Stimulated activated CD4-positive, alpha-beta T cell treated with anti-CD3 and anti-CD28 coated beads, Interleukin-4, amount 100 ng/mL, for 24 hours (primary cell): ENCODE measurements at places on chromosomes 16 and 17.

DNA sequence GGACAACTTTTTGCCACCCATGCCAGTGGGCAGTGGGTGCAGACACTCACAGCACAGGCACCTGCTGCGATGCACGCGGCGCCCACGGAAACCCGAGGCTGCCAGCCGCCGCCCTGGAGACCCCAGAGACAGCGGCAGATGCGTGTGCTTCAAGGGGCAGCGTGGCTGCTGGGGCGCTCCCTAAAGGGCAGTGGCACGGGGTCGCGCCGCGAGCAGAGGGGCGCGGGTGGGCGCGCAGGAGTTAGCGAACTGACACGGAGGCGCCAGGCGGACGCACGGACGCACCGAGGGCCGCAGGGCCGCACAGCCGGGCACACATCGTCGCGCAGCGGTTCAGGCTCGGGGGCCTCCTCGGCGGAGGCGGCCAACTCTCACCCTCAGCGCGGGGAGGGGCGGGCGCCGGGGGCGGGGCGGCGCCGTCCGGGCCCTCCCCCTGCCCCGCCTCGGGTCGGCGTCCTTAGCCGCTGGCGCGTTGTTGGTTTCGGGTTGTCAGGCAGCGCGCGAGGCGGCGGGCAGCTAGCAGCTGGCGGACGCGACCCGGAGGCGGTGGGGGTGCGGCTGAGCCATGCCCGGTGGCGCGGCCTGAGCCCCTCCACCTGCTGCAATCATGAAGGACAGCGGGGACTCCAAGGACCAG, at the start of gene KIF19:
KIF19 (plus strand) TSS at position 484 of the 637 bp plus-strand sequence; CDS start at position 608, 124 bp downstream.
- peak; percentile 43 for DNase-seq

- DNase-seq: no peak
Measured at GRCh38 chr17:82935966-82936767, 96.3 kb upstream of the ZNF750 start.

DNA sequence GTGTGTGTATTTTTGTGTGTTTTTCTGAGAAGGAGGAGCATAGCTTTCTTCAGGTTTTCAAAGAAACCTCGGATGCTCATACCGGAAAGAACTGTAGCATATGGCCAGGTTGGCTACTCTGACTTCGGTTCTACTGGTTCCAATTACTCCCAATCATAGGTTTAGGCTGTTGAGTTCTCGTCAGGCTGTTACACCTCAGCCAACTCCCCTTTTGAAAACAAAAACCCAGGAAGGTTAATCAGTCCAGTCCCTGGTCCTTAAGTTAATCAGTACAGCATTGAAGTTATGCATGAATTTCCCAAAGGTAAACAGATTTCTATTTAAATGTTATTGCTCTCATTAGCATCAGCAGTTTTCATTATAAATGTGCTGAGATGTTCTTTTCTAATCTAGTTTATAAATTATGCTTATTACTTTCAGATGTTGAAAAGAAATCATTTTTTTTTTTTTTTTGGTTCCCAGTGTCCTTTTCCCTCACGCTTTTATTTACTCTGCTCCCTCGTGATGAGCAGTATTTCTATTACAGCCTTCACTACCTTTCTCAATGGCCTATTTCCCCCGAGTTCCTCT, 111.0 kb downstream of the NPIPB5 start:
- DNase-seq: no peak

DNA sequence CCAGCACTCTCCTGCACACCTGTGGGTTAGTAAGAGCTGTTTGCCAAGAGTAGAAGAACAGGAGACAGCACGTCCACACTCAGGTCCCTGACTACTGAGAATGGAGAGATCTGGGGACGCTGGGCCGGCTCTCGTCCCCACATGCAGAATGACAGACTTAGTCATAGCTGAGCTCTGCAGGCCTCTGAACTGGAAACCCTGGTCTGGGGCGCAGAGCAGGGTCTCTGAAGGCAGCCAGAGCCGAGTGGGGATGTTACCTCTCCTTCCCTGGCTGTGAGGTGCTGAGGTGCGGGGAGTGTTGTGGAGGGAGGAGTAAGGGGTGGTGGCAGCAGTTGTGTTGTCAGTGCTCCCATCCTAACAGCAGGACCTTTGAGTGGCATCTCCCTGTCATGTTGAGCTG, 7.2 kb upstream of the JPT2 start:
- DNase-seq: no peak

GRCh38 chr17:8153957-8154607, 1.9 kb upstream of the PER1 start:
- peak; percentile 88 for DNase-seq

- no peak for DNase-seq
Measured at GRCh38 chr16:67992661-67993206, 6.5 kb downstream of the DPEP2 start.

GRCh38 chr16:49116873-49117272, 164.8 kb downstream of the CBLN1 start:
- no peak for DNase-seq

DNA sequence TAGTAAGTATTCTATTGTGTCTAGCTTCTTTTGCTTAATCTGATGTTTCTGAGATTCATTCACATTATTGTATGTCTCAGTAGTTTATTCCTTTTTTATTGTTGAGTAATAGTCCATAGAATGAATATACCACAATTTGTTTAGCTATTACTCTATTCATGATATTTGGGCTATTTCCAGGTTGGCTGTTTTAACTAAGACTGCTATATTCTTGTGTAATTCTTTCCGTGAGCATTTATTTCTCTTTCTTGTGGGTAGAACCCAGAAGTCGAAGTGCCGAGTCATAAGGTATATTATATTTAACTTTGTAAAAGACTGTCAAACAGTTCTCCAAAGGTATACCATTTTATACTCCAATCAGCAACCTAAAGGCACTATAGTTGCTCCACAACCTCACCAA, 160.8 kb downstream of the ANKFN1 start:
- no peak for DNase-seq

DNA sequence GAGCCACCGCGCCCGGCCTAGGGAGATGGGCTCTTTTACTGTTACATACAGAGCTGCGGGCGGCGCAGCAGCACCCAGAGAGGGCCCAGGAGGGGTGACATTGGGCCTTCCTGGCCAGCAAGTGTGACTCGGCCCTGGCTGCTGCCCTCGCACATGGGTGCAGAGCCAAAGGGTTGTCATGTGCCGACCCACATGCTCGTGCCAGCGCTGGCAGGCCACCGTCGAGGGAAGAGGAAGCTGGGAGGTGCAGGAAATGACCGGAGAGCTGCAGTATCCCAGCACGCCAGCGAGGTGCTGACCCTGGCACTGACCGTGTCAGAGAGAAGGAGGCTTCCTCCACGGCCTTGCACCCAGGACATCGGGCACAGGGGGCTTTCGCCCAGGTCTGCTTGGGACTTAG, 8.0 kb downstream of the ENDOV start:
- no peak for DNase-seq

DNA sequence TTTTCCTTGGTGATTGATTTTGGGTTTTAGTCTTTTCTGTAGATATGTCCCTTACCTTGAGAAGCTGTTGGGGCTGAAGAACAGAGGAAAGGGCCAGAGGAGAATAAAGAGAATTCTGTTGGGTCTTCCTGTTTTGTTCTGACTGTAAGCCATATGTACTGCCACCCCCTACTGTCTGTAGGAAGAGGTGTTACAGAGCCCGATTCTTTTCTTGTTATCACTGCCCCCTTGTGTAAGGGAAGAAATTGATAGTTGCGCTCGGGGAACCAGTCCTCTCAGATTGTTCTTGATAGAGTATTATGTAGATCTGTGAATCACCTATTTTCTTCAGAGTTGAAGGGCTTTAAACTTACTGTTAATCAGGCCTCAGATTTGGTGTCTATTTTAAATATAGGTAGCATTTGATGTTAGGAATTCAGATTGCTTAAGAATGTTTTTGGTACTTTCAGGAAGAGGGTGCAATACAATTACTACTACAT, 2.4 kb downstream of the TANC2 start:
- DNase-seq: peak; percentile 65

DNA sequence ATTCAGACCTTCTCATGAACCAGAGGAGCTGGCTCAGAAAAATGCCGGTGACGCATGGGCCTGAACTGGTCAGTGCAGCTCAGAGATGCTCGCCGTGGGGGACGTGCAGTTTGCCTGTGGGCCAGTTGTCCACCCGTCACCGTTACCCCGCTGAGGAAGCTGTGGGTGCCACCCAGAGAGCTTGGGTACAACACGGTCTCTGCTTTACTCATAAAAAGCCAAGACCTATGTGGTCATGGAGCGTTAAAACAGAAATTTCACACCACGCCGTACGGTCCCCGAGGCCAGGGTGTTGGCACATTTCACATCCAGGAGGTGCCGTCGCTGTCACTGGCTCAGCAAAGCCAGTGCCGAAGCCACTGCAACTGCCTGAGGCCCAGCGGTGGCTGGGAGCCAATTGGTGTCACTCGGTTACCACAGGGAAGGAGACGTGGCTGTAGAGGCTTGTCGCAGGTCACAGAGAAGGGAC, 120.9 kb downstream of the METRNL start:
- peak; percentile 53 for DNase-seq

DNA sequence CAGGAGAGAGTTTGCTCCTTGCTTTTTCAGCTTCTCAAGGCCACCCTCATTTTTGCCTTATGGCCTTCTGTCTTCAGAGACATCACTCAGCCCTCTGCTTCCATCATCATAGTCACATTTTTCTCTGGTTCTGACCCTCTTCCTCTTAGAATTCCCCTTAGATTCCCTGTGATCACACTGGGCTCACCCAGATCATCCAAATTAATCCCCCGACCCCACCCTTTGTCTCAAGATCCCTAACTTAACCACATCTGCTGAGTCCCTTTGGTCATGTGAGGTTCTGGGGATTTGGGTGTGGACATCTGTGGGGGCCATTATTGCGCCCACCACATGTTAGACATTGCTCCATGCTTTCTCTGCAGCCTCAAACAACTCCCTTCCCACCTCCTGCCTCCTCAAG, 323.4 kb downstream of the CPPED1 start:
- DNase-seq: no peak

- DNase-seq: no peak
Measured at GRCh38 chr17:15501793-15502192, 34.4 kb upstream of the CDRT4 start.

- no peak for DNase-seq
Measured at GRCh38 chr16:56995136-56995805, 5.9 kb downstream of the NLRC5 start.

- no peak for DNase-seq
Measured at GRCh38 chr16:15874745-15875314, 13.6 kb downstream of the CEP20 start.

DNA sequence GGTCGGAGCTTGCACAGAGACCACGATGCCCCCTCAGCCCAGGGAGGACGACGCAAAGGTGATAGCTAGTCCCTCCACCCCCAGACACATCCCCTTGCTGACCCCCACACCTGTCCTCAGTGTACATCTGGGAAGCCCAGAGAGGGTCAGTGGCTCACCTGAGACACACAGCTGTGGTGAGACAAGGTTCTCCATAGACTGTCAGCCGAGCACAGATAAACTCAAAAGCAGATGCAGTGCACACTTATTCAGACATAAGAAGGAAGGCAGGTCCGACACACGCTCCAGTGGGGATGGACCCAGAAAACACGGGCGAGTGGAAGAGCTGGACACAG, 19.6 kb downstream of the CBFA2T3 start:
- no peak for DNase-seq
